GM23248 (cell line): ENCODE measurements at places on chromosomes 11 and 22.
A peak's percentile ranks its signal among the peaks of the same experiment; 100 is the strongest.

GRCh38 chr11:42175203-42175602 is 715.8 kb upstream of the LRRC4C start:
- no peaks in the 10 kb centered on the region for H3K36me3 ChIP-seq
- DNase-seq: peak; percentile 0
- H3K4me1 ChIP-seq: no peaks in the 10 kb centered on the region
- H3K27ac ChIP-seq: no peak overlapping the region
- H3K4me3 ChIP-seq: no peak overlapping the region

- peaks cover 18% of the 10 kb centered on the region; the same call in 1 of the 2 replicates for H3K27me3 ChIP-seq
- no peak for DNase-seq
- no peak overlapping the region for H3K27ac ChIP-seq
These were observed 84.0 kb downstream of the SLC36A4 start for GRCh38 chr11:93113824-93114223.

DNA sequence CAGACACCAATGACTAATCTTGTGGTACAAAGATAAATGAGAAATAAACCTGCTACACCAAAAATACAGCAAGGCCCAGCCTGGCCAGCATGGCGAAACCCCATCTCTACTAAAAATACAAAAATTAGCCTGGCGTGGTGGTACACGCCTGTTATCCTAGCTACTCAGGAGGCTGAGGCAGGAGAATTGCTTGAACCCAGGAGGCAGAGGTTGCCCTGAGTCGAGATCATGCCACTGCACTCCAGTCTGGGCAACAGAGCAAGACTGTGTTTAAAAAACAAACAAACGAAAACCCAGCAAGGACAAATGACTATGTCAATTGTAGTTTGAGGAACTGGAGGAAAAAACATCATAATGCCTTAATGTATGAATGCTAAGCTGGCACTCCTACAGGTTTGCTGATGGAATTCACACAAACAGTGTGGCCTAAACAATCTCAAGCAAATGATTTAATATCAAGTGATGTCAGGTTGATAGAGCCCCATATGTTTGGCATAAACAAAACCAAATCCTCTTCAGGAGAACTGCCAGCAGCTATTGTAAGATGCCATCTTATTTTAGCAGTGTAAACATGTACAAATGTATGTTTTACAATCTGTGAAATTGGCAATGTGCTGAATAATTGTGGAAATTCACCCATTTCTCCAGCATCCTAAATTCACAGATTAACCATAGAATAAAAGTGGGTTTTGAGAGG is 20.0 kb downstream of the MMP7 start:
- no peaks in the 10 kb centered on the region for H3K4me1 ChIP-seq
- H3K27ac ChIP-seq: no peak overlapping the region
- no peak overlapping the region for H3K4me3 ChIP-seq

DNA sequence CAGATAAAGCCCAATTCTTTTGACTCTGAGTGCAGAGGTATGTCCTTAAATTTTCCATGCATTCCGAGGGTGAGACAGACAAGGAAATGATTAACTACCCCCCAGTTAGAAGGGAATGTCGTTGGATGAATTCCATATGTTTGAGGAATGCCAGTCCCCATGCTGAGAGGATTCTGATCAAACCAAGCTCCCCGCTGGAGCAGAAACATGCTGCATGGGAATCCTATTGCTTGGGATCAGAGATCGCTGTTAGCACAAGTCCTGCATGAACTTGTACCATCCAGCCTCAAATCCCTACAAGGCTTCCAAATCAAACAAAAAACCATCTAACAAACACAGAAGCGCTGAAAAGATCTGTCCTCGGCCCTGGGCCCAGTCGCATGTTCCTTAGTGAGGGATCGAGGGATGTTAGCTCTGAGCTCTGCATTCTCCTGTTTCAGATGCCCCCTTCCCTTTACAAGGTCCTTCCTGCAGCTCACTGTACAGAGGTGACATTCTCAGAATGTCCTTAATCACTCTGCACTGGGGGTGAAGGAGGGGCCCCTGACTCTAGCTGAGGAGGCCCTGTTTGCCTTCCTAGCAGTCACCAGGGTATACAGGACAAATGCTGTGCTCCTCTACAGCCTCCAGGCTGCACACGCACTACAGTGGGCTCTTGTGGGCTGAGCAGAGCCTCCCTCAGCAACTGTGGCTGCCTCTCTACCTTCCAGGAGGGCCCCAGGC is 353.4 kb downstream of the TENM4 start:
- H3K27me3 ChIP-seq: no peaks in the 10 kb centered on the region
- no peak overlapping the region for H3K4me3 ChIP-seq
- H3K4me1 ChIP-seq: peaks cover 6% of the 10 kb centered on the region; the same call in 1 of the 2 replicates
- no peaks in the 10 kb centered on the region for H3K36me3 ChIP-seq
- DNase-seq: peak; percentile 8

GRCh38 chr22:23575601-23576000 is 4.5 kb downstream of the IGLL1 start:
- H3K4me1 ChIP-seq: no peaks in the 10 kb centered on the region
- no peak overlapping the region for H3K4me3 ChIP-seq
- 0 out of 2 replicates have a peak, but pooled peaks cover 9% of the 10 kb centered on the region for H3K27me3 ChIP-seq
- H3K36me3 ChIP-seq: no peaks in the 10 kb centered on the region
- DNase-seq: no peak

GRCh38 chr11:133955081-133955891 is 1.5 kb downstream of the IGSF9B start:
- peaks cover 8% of the 10 kb centered on the region; the same call in 1 of the 2 replicates for H3K4me1 ChIP-seq
- H3K36me3 ChIP-seq: no peaks in the 10 kb centered on the region
- peaks cover 40% of the 10 kb centered on the region for H3K27me3 ChIP-seq
- H3K27ac ChIP-seq: no peak overlapping the region
- peak; percentile 22 for DNase-seq

DNA sequence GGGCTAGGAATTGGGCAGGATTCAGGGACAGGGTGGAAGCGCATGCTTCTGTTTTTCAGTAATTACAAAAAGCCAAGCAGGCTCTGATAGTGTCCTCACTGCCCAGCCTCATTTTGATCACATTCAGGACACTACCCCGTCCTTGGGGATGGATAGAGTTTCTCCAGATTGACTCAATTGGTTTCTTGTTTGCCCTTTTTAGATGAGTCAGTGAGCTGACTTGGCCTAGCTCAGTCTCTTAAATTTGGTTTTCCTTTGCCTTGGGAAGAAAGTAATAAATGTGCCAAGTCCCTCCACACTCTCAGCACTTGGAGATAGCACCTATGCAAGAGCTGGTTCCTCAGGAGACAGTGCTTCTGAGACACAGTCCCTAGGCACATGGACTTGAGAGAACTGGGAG is 25.5 kb downstream of the DKK3 start:
- H3K27me3 ChIP-seq: no peaks in the 10 kb centered on the region
- peak; percentile 84 for DNase-seq
- no peaks in the 10 kb centered on the region for H3K36me3 ChIP-seq
- H3K4me1 ChIP-seq: peaks cover 87% of the 10 kb centered on the region
- H3K27ac ChIP-seq: peak overlapping the region; percentile 96

- no peak for DNase-seq
- peaks cover 83% of the 10 kb centered on the region for H3K27me3 ChIP-seq
- H3K4me1 ChIP-seq: no peaks in the 10 kb centered on the region
- H3K27ac ChIP-seq: no peak overlapping the region
- H3K4me3 ChIP-seq: no peak overlapping the region
These were observed 5.6 kb upstream of the WT1 start for GRCh38 chr11:32440916-32441315.

DNA sequence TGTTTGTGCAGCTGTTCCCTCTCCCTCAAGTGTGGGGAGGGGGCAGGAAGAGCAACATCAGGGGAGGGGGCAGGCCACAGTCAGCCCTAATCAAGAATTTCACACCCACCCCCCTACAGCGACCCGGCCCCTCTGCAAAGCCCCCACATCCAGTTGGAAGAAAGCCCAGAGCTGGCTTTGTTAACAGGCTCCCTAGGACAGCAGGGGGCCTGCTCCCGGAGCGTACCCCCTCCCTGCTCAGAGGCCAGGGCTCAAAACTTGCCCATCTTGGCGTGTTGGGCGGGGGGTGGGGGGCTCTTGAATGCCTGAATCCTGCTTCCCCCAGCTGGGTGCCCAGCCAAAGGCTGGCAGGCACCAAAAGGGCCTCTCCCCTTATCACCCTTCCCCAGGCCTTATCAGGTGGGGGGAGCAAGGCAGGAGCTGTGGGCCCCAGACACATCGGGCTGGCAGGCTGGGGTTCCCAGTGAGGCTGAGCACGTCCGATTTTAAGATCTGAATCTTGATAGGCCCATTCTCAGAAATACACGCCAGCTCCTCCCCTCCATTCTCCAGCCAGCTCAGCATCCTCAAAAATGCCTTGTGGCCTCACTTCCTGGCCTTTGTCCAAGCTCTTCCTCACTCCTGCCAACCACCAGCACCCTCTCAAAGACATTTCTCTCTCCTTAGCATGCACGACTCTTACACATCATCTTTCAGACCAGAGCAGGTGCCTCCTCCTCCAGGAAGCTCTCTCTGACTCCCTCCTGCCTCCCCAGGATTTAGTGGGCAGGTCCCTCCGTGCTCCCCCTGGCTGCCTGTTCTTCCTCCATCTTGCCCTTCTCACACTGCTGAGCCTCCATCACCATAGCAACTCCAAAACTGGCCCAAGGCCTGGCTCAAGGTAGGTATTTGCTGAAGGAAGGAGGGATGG is 384.8 kb downstream of the MN1 start:
- peaks cover 15% of the 10 kb centered on the region for H3K4me1 ChIP-seq
- no peaks in the 10 kb centered on the region for H3K36me3 ChIP-seq
- no peaks in the 10 kb centered on the region for H3K27me3 ChIP-seq
- peak; percentile 90 for DNase-seq
- no peak overlapping the region for H3K27ac ChIP-seq

GRCh38 chr11:131888230-131888855 is 517.9 kb downstream of the NTM start:
- DNase-seq: peak; percentile 92
- H3K4me3 ChIP-seq: peak overlapping the region; percentile 14
- H3K27me3 ChIP-seq: no peaks in the 10 kb centered on the region
- peak overlapping the region; percentile 93 for H3K27ac ChIP-seq
- H3K4me1 ChIP-seq: peaks cover 28% of the 10 kb centered on the region
- no peaks in the 10 kb centered on the region for H3K36me3 ChIP-seq

DNA sequence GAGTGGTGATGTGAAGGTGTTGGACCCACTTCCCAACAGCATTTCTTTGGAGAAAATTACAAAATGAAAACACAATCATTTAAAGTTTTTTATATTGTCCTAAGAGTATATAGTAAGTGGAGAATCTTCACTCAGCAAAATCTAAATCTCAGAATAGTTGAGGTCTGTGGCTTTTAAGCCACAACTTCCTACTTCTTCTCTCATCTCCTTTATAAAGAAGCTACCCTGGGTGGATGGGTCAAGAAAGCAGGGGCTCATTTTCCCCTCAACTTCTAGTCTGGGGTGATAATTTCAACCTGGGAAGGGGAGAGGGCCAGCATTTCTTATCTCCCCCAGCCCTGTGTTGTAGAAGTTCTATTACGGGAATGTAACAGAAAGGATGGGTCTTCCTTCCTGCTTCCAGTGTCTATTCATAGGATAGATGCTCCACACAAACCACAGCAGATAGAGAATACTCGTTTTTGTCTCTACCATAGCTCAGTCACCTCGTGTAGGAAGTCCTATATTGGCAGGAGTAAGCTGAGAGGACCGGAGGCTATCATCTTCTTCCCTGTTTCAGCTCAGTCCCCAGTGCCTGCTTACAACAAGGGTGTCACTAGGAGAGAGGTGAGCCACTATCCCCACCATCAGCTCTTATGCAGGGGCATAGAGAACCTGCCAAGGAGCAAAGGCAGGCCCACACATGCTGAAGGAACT is 341.5 kb downstream of the CASP12 start:
- no peak overlapping the region for H3K27ac ChIP-seq
- H3K4me3 ChIP-seq: no peak overlapping the region
- no peaks in the 10 kb centered on the region for H3K27me3 ChIP-seq
- H3K4me1 ChIP-seq: no peaks in the 10 kb centered on the region

- H3K36me3 ChIP-seq: no peaks in the 10 kb centered on the region
- H3K4me3 ChIP-seq: no peak overlapping the region
- no peaks in the 10 kb centered on the region for H3K27me3 ChIP-seq
- DNase-seq: no peak
- H3K27ac ChIP-seq: no peak overlapping the region
These were observed 121.3 kb downstream of the MPPED1 start for GRCh38 chr22:43533156-43533530.

- H3K27ac ChIP-seq: no peak overlapping the region
- no peak overlapping the region for H3K4me3 ChIP-seq
- peaks cover under 1% of the 10 kb centered on the region; the same call in 1 of the 2 replicates for H3K4me1 ChIP-seq
- no peaks in the 10 kb centered on the region for H3K27me3 ChIP-seq
- no peak for DNase-seq
- H3K36me3 ChIP-seq: no peaks in the 10 kb centered on the region
These were observed 6.5 kb downstream of the PTDSS2 start for GRCh38 chr11:456533-456932.

DNA sequence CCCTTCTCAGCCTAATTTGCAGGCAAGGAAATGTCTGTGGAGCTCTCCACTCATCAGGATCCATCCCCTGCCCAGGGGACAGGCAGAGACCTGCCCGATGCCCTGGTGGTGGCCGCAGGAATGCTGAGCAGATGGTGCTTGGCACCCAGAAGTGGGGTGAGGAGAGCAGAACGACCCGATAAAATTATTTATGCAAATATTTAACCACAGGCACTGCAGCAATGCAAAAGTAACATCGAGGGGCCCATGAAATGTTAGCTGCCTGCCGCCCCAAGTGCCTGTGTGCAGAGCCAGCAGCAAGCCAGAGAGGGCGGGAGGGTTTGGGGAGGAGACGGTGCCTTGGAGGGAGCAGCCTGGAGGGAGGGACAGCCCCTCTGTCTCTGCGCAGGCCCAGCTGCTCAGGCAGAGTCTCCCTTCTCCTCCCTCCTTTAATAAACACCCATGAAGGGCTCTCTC is 205.5 kb downstream of the CTTN start:
- H3K27ac ChIP-seq: no peak overlapping the region
- DNase-seq: no peak
- no peaks in the 10 kb centered on the region for H3K36me3 ChIP-seq
- H3K4me3 ChIP-seq: no peak overlapping the region
- no peaks in the 10 kb centered on the region for H3K27me3 ChIP-seq
- H3K4me1 ChIP-seq: no peaks in the 10 kb centered on the region

GRCh38 chr11:75868990-75869389 is 54.0 kb downstream of the UVRAG start:
- no peaks in the 10 kb centered on the region for H3K4me1 ChIP-seq
- H3K27me3 ChIP-seq: no peaks in the 10 kb centered on the region
- H3K27ac ChIP-seq: no peak overlapping the region
- no peak for DNase-seq
- H3K4me3 ChIP-seq: no peak overlapping the region

DNA sequence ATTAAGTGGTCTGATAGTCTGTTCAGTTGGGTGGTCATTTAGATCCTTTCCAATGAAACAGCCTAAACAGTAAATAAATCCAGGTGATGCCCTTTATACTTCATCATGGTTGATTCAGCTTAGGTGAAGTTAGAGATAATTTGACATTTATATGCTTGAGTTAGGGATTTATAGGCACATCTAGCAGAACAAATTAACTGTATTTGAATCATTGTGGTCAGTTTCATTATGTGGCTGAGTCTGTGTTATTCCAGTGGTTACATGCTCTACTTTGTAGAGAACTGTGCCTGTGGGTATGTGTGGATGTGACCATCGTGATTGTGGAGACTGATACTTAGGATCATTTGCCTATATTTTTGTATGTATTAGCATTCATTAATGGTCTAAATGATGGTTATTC is 194.6 kb downstream of the DDX10 start:
- H3K27ac ChIP-seq: no peak overlapping the region
- DNase-seq: no peak
- no peak overlapping the region for H3K4me3 ChIP-seq
- no peaks in the 10 kb centered on the region for H3K27me3 ChIP-seq

GRCh38 chr11:22177186-22177585 is 15.7 kb upstream of the ANO5 start:
- H3K27ac ChIP-seq: no peak overlapping the region
- H3K4me3 ChIP-seq: no peak overlapping the region
- DNase-seq: no peak
- no peaks in the 10 kb centered on the region for H3K4me1 ChIP-seq
- no peaks in the 10 kb centered on the region for H3K27me3 ChIP-seq
